Activated CD4-positive, alpha-beta T cell treated with anti-CD3 and anti-CD28 coated beads, Interleukin-2, amount 10 ng/mL, durations not matched to agents 7 days and 5 days (primary cell): ENCODE measurements at places on chromosomes 3 and 15. TPM values are rescaled to one million over a fixed set of nuclear protein-coding genes. Genes with fewer than 3 reads are reported as not detected.

- H3K4me1 ChIP-seq, result no peaks in the 10 kb centered on the region
- no peak for DNase-seq
- H3K27ac ChIP-seq, result no peak overlapping the region
- H3K27me3 ChIP-seq, result no peaks in the 10 kb centered on the region
Observed at GRCh38 chr3:78839693-78840092, 928.1 kb downstream of the ROBO1 start.

GRCh38 chr3:198071602-198072287 lies 111.7 kb downstream of the LMLN start:
- no peak overlapping the region for H3K4me3 ChIP-seq
- H3K27me3 ChIP-seq, result peaks cover 27% of the 10 kb centered on the region
- no peaks in the 10 kb centered on the region for H3K36me3 ChIP-seq
- peaks cover 18% of the 10 kb centered on the region for H3K4me1 ChIP-seq

DNA sequence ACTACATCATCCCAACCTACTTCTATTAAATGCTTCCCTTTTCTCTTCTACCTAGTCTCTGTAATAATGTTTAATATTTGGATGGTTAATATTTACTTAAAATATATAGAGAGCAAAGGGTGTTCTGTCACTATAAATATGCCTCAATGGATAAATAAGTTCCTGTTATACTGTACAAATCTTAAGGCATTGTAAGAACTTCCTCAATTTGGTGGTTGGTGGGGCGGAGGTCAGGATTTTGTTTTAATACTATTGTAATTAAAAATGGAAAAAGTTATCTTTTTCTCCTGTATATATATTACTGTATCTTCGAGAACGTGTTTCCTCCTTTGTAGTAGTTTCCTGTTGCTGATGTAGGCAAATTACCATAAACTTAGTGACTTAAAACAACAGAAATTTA lies 41.5 kb downstream of the SPRED1 start:
- H3K4me1 ChIP-seq, result no peaks in the 10 kb centered on the region
- no peak overlapping the region for H3K4me3 ChIP-seq
- H3K36me3 ChIP-seq, result no peaks in the 10 kb centered on the region
- H3K27ac ChIP-seq, result no peak overlapping the region
- DNase-seq, result no peak

DNA sequence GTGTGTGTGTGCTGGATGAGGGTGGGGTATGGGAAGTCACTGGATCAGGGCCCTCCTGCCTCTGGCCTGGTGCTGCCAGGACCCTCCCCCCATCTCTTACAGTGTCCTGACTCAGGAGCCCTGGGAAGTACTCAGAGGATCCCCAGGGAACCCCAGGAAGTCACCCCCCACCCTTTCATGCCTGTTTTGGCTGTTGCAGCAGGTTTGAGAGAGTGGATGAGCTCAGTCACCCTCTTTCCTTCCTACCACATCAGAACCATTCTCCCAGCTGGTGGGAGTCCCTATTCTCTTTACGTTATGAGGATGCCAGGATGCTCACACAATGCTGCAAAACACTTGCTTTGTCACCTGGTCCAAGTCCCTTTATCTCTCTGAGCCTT lies 59.0 kb downstream of the BDH1 start:
- H3K27ac ChIP-seq, result no peak overlapping the region
- no peak overlapping the region for H3K4me3 ChIP-seq
- no peak for DNase-seq
- H3K27me3 ChIP-seq, result peaks cover 2% of the 10 kb centered on the region
- H3K4me1 ChIP-seq, result no peaks in the 10 kb centered on the region

Gene TERC
- total RNA-seq, result 1.8 TPM

GRCh38 chr3:10374311-10374710 lies 53.4 kb upstream of the SEC13 start:
- peaks cover 3% of the 10 kb centered on the region for H3K4me1 ChIP-seq
- peaks cover 3% of the 10 kb centered on the region for H3K36me3 ChIP-seq
- H3K4me3 ChIP-seq, result no peak overlapping the region
- peaks cover 4% of the 10 kb centered on the region for H3K27me3 ChIP-seq
- no peak for DNase-seq

Gene RETNLB
- total RNA-seq, result not detected

GRCh38 chr3:113222451-113223086 lies 11.2 kb downstream of the BOC start:
- no peak overlapping the region for H3K27ac ChIP-seq
- H3K27me3 ChIP-seq, result peaks cover 22% of the 10 kb centered on the region
- no peaks in the 10 kb centered on the region for H3K36me3 ChIP-seq
- no peak for DNase-seq
